Nephron progenitor cell (in vitro differentiated cells): ENCODE measurements at places on chromosomes 3 and 15.

DNA sequence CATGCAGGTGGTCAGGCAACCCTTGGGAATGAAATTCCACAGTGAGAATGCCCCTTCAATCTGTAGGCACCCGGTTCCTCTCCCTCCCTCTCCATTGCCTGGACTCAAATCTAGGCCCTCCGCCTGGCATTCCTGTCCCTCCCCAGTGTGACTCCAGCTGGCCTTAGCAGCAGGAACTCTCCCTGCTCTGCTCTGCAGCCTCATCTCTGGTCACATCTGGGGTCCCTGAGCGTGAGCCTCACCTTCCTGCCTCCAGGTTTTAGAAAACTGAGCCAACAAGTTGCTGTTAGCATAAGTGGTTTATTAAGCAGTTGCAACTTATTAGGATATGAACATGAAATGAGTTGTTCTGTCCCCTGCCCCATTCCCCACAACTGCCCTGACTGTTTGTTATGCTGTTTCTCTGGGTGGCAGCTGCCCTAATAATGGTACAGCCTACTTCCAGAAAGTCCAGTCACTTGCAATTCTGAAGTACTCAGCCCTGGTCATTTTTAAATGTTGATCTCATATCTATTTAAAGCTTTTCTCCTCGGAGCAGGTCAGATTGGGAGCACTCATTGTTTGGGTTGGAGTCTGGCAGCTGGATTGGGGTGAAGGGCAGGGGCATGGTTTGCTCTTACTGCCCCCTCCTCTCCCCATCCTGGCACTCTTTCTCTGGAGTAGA lies 63.0 kb upstream of the ANKRD34C start:
- no peak for DNase-seq

- no peak for DNase-seq
Observed at GRCh38 chr3:95752199-95752598, 1062.2 kb upstream of the EPHA6 start.

GRCh38 chr15:33888176-33888575 lies 80.1 kb upstream of the CHRM5 start:
- DNase-seq, result no peak

DNA sequence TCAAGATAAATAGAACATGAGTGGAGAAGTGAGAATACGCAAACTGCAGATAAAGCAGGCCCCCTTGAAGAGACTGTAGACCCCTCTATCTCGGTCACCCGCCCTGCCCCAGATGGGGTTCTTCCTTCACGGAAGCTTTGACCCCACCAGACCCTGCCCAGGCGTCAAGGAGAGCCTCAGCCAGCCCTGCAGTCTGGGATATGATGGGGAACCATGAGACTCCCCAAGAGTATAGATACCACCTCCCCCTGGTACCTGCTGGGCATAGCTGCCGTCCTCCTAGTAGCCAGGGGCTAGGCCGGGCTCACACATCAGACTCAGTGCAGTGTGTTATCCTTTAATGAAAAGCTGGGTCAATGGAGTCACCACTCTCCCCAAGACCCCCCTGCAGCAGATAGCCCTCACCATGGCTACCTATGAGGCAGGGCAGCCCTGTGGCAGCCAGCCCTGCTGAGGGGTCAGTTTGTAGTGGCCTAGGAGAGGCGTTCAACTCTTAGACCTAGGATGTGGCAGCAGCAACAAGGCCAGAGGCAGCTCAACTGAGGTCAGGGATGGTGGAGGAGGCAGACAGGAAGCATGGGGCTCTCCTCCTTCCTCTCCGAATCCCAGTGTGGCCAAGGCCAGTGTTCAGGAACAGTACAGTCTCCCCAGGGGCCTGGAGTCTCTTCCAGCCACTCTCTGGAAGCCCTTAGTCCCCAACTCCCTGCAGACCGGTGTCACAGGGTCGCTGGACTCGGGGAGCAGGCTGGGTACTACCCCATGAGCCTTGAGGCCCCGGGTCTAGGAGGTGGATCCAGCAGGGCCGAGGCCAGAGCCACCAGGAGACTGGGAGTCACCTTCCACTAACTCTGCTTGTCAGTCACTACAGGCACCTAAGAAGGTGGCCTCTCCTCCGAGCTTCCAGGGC lies 26.1 kb downstream of the PLXNB1 start:
- DNase-seq, result no peak
